Right renal cortex interstitium (tissue), 3 donors: ENCODE measurements at places on chromosomes 3 and 15. TPM values are rescaled to one million over a fixed set of nuclear protein-coding genes. Genes with fewer than 3 reads are reported as not detected.

DNA sequence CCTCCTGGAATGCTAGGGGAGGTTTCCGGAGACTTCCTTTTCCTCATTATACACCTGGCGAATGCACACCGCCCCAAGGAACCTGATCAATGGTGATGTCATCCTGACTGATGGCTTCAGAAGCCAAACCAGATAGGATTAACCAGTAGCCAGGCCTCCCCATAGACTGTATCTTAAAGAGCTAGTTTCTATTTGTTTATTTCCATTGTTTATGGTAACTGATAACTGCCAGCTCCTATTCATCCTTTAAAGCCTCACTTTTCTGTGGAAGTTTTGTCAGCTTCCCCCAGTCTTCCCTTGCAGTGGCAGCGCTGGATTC, at the start of gene MKRN2OS:
Gene MKRN2OS (minus strand): TSS at position 27 of the 319 bp plus-strand sequence. CDS start 35 bp downstream, outside the sequence.
- DNase-seq: no peak

- DNase-seq: no peak
Measured at GRCh38 chr15:80934761-80935221, 54.8 kb downstream of the MESD start.

DNA sequence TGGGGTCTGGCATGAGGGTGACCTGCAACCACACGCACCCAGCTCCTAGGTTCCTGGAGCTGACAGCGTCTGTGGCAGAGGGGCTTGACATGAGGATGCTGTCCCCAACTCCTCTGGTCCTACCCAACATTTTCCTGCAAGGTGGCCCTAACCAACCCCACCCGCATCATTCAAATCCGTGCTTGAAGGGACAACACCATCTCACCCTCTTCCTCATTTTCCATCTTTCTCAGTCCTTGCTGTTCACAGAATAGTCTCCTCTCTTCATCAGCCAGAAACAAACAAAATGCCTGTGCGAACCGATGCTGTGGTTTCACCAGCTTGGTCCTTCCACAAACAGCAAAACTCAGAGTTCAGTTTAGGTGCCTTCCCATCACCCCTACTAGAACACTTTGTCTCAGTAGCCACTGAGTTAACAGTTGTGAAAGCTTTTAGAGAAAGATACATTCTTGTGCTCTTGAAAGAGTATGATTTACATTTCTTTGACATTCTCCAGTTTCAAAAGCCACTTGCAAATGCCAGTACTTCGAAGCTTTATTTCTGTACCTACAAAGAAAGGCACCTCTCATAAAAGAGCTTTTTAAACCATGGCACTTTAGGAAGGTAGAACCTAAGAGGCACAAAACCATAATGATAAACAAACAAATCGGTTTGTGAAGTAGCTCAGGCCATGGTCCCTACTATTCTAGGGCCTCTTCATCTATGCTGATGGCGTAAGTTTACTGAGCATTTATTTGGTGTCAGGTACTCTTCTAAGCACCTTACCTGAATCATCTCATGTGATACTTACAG, 360.1 kb downstream of the SHQ1 start:
- DNase-seq: no peak

GRCh38 chr3:10933470-10933804, 59.1 kb upstream of the SLC6A1 start:
- DNase-seq: no peak

DNA sequence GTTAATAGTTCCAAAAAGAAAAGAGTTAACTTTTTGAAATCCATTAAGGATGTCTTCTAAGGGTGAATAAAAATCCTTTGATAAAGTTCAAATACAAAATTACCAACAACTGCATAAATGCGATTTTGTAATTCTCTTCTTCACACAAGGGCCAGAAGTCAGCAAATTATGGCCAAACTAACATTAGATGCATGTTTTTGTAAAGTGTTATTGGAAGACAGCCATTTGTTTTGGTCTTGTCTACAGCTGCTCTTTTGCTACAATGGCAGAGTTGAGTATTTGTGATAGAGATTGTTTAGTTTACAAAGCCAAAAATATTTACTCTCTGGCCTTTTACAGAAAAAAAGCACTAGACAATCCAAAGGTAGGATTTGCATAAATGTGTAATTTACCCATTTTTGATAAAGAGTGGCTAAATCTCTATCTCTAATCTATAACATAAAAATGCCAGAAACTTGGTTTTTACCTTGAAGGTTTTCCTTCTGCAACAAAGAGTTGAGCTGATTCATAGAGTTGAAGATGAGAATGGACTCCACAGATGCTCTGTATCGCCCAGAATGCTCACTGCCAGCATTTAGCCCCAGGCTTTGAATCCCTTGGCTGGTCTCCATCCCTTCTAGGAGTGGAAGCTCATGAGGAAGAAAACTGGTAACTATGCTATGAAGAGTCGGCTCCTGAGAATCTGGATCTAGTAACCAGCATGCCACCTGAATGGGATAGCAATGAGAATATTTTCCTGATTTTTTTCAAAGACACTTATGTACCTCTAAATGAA, 64.5 kb downstream of the POLQ start:
- no peak for DNase-seq

- DNase-seq: no peak
Measured at GRCh38 chr3:183485585-183485984, 57.2 kb upstream of the MCF2L2 start.

GRCh38 chr3:50418850-50419249, 59.5 kb upstream of the TMEM115 start:
- no peak for DNase-seq

- DNase-seq: peak; percentile 69
Measured at GRCh38 chr3:11770477-11771391, 76.0 kb downstream of the TAMM41 start.

DNA sequence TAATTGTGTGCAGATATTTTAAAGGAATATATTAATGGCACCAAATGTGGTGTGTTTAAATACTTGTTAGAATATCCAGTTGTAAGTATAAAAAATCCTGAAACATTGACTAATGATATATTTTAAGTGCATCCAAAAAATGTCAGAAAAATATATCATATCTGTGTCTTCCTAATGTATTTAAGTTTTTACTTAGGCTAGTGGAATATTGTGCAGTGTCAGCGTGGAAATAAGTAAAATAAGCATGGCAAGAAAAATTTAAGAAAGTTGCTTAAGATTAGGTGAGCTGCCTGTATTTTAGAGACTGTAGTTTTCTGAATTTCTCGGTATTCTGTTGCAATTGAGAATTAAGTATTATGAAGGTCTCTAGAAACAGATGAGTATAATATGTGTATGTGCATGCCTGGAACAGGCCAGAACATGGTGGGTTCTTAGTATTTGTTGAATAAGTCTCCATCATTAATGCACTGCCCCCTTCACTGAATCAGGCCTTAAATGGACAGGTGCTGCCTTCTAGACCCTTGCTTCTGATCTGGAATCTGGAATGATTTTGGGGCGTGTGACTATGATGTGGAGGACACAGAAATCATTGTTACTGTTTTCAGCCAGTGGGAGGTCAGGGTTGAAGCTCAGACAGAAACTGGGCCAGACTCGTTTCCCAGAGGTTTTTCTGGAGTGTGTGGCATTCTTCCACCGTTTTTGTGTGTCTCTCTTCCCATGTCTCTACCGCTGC, 86.1 kb downstream of the TRAK1 start:
- DNase-seq: no peak

GRCh38 chr3:171743327-171744157, 66.7 kb downstream of the PLD1 start:
- no peak for DNase-seq

- DNase-seq: no peak
Measured at GRCh38 chr3:4643904-4644547, 150.9 kb downstream of the ITPR1 start.

DNA sequence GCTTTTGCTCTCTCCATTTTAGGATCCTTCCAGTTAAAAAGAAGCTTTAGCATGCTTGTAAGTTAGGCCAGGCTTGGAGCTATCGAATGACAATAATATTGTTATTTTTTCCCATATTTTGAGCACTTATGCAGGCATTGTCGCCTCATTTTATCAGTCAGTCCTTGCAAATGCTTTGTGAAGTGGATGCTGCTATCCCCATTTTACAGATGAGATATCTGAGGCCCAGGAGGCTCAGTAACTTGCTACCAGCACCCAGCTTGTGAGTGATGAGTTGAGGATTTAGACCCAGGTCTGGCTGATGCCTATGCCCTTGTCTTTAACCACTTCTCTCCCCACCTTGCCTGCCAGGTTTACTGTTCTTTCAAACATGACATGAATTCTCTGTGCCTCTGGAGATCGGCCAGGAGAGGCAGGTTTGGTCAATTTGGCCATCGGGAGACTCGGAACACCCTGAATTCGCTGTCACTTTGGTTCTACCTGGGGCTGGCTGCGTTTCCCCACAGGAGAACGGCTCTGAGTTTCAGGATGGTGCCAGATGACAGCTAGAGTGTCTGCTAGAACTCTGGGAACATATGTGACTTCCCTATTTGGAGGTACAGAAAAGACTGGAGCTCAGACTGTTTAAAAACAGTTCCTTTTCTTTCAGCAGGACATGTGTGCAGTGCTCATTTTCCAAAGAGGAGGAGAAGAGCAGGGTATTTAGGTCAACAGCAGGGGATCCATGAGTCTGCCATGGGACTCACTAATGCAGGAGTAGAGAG, 25.5 kb upstream of the ZNF710 start:
- no peak for DNase-seq

- DNase-seq: peak; percentile 21
Measured at GRCh38 chr15:48358229-48359152, 27.3 kb downstream of the DUT start.

DNA sequence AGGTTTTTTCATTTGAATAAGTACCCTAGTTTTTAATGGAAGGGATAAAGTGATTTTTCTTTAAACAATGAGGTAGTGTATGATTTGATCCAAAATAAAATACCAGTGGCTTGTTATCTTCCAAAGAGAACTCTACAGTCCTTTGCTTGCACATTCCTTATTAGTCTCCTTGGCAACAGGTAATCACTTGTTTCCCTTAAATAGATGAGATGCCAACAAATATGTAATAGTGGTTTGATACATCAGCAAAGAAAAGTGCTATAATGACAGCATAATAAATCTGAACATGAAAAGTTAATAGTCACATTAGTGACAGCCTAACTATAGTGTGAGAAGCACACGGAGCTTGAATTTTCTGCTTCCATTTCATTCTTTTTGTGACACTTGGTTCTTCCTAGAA, 360.2 kb downstream of the ZNF385D start:
- no peak for DNase-seq

DNA sequence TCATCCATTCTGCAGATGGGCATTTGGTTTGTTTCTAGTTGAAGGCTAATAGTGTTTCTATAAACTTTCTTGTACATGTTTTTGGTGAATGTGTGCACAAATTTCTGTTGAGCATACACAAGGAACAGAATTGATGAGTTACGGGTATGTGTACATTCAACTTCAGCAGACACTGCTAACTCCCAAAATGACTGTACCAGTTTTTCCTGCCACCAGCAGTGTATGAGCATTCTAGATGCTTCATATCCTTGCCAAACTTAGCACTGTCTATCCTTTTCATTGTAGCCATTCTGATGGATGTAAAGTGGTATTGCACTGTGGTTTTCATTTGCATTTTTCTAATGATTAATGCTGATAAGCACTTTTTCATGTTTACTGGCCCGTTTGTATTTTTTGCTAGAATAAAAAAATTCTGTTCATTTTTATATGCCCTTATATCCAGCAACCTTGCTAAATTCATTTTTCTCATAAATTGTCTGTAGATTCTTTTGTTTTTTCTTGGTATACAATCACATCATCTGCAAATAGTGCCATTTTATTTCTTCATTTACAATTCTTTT, 110.2 kb downstream of the ATP1B3 start:
- DNase-seq: no peak

ZNF620 gene
- 9.6 TPM for polyA plus RNA-seq

GOLGA8T gene
- not detected for polyA plus RNA-seq
